Ascending aorta (tissue), 2 donors: ENCODE measurements at places on chromosomes 7 and 10. TPM values are rescaled to one million over a fixed set of nuclear protein-coding genes. Genes with fewer than 3 reads are reported as not detected.

DNA sequence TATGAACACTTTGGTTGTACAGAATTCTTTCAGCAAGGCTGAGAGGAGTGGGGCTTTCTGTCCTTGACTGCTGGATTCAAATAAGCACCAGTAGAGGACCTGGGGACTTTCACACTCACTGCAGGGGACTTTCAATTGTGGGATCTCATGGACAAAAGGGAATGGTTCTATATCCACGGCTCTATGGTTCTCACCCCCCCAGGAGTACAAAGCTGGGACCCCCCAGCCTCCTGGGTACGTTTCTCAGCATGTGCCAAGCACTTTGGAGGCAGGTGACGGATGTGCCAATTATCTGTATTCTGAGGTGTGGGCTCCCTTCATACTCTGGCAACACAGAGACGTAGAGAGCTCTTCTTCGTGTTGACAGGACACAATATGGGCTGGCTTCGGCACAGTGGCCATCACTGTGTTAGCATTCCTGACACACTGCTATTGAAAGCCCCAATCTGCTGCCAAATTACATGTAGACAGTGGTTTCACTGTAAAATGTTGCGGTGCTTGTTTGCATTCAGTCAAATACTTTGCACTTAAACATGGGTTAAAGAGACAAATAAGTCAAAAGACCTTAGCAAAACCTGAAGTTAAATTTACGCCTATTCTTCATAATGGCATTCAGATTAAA lies 92.7 kb upstream of the SAMD8 start:
- no peak for DNase-seq

DNA sequence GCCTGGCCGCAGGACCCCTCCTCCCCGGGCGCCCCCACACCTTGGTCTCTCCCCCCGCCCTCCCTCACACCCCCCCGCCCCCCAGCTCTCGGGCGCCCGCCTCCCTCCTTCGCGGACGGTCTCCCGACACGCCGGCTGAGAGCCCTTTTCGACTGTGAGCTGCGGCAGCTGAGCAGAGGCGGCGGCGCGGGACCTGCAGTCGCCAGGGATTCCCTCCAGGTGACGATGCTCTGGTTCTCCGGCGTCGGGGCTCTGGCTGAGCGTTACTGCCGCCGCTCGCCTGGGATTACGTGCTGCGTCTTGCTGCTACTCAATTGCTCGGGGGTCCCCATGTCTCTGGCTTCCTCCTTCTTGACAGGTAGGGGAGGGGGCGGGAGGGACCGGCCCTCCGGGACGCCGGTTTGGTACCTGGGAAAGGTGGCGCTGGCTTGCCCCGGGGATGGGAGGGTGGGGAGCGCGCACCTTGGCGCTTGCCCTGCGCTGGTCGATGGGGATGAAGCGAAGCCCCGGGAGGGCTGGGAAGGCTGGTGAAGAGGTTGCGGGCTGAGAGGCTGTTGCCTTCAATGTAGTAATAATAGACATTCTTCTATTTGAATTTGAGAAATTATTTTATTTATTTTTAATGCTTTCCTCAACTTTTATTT lies at the start of gene BMPER:
TSS of gene BMPER (plus strand) at position 151 of the 644 bp plus-strand sequence. CDS start at position 226, 75 bp downstream.
- DNase-seq: no peak

DNA sequence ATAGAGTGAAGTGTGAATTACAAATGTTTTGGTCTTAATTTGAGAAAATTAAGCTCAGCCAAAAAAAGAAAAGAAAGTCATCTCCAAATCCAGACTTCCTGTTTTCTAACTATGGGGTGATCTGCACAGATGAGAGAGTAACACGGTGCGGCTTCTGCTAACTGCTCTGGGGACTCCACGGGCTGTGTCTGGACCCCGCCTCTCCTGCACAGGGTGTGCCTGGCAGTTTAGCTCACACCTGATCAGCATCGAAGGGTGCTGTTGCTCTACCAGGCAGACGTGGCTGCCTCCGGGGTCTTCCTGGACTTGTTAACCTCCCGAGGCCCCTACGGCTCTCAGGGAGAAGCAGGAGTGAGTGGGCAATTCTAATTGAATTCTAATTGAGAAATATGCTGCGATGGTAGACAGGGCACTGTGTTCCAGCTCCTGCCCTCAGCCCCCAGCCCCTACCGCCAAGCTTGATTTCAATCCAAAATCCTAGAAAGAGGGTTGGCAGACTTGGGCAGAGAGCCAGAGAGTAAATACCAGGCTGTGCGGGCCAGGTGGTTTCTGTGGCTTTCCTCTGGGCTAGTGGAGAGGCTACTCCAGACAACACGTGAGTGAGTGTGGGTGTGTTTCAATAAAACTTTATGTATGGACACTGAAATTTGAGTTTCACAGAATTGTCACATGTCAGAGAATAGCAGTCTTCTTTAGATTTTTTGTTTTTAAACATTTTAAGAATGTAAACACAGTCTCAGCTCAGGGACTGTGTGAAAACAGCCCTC lies 13.4 kb downstream of the SHH start:
- no peak for DNase-seq

DNA sequence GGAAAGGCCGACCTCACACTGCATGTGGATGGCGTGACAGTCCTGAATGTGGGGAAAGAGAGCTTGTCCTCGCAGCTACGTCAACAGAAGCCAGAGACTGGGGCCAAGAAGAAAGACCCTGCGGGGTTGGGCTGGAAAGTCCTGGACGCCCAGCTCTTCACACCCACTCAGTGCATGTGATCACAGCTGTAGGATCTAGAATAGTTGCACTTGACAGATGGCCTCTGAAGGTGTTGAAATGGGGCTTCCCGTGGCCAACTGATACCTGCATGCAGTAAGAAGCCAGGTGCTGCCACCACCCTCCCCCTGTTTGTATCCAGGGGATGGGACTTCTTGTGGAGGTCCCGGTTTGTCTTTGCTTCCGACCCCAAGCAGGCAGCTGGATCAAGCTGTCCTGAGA lies 34.1 kb upstream of the OCM2 start:
- no peak for DNase-seq

- no peak for DNase-seq
Observed at GRCh38 chr10:80407812-80408241, 524 bp upstream of the PRXL2A start.

DNA sequence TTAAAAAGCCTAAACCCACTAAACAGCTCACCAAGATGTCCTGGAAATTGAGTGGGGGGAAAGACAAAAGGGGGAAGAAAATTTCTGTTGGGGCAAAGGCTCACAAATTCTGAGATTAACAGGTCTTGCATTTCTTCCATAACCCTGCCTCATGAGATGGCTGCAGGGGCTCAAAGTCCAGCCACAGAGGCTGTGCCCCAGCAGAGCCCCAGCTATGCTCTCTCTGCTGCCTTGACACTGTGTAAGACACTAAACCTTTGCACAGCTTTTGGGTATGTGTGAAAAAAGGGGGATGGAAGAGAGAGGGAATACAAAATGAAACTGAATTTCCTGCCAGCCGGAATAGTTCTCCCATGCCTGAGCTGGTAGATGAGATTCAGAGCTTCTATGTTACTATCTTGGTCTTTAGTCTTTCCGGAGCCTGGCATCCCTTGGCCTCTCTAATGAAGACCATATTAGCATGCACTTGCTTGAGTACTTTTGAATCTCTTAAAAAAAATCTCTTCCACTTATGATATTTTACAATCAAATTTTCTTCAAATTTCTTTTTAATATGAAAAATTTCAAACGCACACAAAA lies 240.0 kb upstream of the IMMP2L start:
- no peak for DNase-seq

GRCh38 chr7:4270268-4270667 lies 411.8 kb upstream of the FOXK1 start:
- DNase-seq: peak; percentile 27

GRCh38 chr10:125441151-125441550 lies 241.8 kb downstream of the TEX36 start:
- no peak for DNase-seq

MACC1 gene
- not detected for total RNA-seq

PRSS2 gene
- not detected for total RNA-seq

TAS2R60 gene
- not detected for total RNA-seq

CAV2 gene
- 92.6 TPM for total RNA-seq

UTF1 gene
- not detected for total RNA-seq

PHF14 gene
- 41.8 TPM for total RNA-seq

FZD1 gene
- total RNA-seq: 39.1 TPM

PDK4 gene
- total RNA-seq: 227 TPM

GIMAP8 gene
- 28.3 TPM for total RNA-seq

SEMA3A gene
- total RNA-seq: 0.75 TPM

SLC18A3 gene
- total RNA-seq: not detected

SPAG6 gene
- total RNA-seq: not detected

SVIL gene
- 94.7 TPM for total RNA-seq
